ENCODE measurements at places on chromosomes 5 and 9.

- DNase-seq = no peak
Measured at GRCh38 chr9:91694081-91694870, 255.8 kb downstream of the ROR2 start.

- DNase-seq = no peak
Measured at GRCh38 chr5:145680767-145681166, 154.4 kb downstream of the PRELID2 start.

DNA sequence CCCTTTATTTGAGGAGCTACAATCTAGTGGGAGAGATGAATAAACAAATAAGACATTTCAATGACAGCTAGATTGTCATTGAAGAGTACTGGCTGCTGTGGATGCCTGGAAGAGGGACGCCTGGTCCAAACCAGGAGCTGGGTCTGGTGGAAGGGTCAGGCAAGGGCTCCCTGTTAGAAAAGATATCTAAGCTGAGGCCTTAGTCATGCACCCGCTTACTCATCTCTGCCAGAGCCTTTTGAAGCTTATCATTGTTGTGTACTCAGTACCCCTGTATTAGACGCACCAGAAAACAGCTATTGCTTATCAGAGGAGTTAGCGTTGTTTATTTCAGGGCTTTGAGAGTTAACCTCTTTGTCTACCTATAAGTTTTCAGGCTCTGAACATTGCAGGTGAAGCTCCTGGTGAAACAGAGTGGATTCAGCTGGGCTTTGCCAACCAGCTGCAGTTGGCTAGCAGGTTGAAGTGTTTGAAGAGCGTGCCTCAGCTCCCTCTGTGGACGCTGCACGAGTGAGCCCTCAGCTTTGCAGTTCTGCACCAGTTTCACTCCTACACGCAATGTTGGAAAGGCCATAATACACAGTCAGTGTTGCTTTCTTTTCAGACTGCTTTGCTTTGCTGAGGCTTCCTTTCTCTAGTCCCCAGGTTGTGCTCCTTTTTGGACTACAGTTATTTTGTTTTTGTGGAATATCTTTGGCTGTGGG is 5.6 kb upstream of the GPR151 start:
- no peak for DNase-seq

DNA sequence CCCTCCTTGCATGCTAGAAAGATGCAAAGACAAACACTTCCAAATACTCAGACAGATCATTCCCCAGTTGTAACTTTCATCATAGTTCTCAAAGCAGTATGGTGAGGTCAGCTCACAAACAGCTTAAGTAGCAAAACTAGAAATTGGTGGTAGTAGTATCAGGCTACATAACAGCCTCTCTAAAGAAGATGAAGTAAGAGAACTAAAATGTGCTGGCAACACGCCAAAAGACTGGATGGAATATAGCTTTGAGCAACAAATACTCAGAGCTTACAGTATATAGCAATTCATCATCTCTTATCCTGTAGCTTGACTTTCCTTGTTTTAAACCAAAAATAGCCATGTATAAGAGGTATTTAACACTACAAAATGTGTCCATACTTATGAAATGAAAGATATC is 7.5 kb downstream of the PFDN1 start:
- no peak for DNase-seq

DNA sequence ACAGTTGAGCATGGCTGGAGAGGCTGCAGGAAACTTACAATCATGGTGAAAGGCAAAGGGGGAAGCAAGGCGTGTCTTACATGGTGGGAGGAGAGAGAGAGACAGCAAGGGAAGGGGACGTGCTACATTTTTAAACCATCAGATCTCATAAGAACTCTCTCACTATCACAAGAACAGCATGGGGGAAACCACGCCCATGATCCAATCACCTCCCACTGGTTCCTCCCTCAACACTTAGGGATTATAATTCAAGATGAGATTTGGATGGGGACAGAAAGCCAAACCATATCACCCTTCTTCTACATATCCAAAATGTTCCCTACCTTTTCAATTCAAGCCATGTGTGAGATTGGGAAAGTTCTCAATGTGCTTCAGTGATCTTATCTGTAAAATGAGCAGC is 22.9 kb upstream of the GLRX start:
- no peak for DNase-seq

DNA sequence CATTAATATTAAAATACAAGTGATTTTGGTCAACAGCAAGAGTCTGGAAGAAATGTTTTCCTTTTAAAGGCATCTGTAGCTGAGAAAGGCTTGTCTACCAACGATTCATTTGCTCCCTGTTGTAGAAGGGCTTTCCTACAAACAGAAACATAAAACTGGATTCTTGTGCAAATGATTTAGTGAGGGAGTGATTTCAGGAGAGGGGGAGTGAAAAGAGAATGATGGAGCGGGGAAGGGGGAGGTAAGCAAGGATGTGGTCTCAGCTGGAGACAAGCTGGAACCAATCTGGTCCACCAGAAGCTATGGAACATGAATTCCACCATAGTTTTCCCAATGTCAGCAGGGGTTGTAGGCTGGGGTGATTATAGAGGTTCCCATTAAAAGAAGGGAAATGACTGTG is 196.3 kb downstream of the FBXO4 start:
- DNase-seq = no peak

GRCh38 chr5:66892716-66893115 is 296.5 kb downstream of the MAST4 start:
- no peak for DNase-seq

DNA sequence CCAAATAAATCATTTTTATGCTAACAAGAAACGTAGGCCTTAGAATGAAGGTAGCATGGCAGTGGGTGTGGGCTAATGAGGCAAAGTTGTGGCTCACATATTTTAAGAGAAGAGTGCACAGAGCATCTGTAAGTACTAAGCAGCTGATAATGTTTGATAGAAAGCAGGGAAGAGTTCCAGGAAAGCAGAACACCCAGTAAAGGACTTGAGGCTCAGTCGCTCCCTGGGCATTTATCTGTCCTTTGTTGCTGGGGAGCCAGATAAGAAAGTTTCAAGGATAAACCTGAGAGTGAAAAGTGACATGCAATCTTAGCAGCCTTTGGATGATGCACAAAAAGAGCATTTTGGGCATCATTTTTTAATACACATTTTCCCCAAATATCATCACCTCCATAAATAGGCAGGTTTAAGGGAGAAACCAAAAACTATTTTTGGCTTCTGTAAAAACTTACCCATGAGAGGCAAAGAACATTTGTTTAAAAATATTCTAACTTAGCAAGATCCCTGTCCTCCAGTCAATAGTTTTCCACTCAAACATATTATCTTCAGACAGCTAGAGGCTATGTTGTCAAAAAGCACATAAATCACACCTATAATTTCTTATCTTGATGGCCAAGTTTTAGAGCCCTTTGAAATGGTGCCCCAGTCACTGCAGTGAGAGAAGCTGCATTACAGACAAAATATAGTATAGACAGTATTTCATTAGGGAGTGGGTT is 3.4 kb downstream of the FREM1 start:
- DNase-seq = no peak

GRCh38 chr5:132962429-132963021 is 909 bp downstream of the AFF4 start:
- DNase-seq = peak; percentile 14

- DNase-seq = no peak
Measured at GRCh38 chr5:153187503-153187902, 303.0 kb upstream of the GRIA1 start.

DNA sequence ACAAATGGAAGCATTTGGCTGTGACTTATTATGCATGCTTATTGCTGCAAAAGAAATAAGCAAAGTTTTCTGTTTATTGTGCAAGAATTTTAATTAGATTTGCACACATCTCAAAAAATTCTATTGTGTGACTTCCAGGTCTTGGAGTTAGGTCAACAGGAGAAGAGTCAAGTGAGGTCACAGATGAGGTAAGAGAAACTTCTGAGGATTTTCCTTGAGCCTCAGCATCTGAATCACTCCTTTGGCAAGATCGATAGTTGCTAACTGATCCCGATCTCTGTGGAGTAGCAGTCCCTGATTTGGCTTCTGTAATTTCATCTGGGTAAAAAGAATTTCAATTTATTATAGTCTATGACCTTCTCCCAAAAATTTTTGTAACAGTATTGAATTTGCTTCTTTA is 6.9 kb upstream of the TTC33 start:
- no peak for DNase-seq

GRCh38 chr9:90086101-90086511 is 481.3 kb downstream of the GADD45G start:
- no peak for DNase-seq

DNA sequence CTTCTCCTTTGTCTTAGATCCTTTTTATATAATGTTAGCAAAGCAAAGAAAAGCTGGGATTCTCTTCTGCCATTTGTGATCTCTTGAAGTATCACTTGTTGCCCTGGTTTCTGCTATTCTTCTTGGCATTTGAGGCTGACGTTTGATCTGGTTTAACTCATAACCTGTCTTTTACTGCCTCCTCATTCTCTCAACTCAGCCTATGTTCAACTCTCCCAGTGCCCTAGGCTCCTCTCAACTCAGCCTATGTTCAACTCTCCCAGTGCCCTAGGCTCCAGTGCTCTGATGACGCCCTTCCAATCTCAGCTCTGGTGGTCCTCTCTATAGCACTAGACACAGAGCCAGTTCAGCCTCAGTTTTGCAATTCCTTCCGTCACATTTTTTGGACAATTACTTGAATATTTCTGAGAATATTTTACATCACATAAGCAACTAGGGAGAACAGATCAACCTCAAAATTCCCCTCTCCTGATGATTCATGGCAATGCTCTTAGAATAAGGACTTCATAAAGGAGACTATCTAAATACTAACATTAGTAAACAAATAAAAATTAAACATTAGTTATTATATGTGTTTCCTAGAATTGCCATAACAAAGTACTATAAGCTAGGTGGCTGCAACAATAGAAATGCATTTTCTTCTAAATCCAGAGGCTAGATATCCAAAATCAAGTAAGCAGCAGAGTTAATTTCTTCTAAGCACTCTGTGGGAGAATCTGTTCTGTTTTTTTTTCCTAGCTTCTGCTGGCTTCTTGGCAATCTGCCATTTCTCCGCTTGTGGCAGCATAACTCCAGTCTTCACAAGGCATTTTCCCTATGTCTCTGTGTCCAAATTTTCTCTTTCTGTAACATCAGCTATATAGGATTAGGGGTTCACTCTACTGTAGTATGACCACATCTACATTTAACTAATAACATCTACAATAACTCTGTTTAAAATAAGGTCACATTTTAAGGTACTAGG is 662.1 kb upstream of the FTMT start:
- DNase-seq = no peak

- no peak for DNase-seq
Measured at GRCh38 chr9:84169240-84169639, 171.3 kb downstream of the SLC28A3 start.

DNA sequence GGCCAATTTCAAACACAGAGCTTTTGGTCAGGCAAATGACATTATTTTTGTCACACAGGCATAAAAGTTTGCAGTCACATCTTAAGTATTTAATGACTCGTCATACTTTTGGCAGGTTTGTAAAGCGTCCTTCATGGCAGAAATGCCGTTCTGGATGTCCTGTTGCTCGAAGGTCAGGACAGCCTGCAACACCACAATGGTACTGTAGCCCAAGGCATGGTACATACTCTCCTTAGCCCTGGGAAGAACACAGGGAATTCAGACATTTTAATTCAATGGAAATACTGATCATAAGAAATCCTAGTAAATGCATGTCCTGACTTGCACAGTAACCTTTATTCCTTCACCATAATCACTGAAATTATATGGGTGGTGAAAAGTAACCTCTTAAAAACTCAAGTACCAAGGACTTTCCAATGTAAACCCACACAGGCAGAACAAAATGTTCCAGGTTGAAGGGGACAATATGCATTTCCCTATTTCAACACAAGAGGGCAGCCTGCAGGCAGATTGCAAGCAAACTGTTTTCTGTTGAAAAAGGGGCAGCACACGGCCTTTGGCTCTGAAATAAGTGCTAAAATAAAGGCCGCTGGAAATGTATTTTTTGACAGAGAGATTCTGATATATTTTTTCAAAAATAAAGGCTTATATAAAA is 95.7 kb downstream of the TTC39B start:
- DNase-seq = peak; percentile 29

- DNase-seq = no peak
Measured at GRCh38 chr5:173318881-173319620, 9.2 kb downstream of the STC2 start.

- DNase-seq = no peak
Measured at GRCh38 chr5:15074651-15075050, 203.1 kb upstream of the ANKH start.

- no peak for DNase-seq
Measured at GRCh38 chr5:124132843-124133242, 613.6 kb downstream of the ZNF608 start.

- no peak for DNase-seq
Measured at GRCh38 chr9:95667789-95668188, 151.0 kb upstream of the PTCH1 start.

DNA sequence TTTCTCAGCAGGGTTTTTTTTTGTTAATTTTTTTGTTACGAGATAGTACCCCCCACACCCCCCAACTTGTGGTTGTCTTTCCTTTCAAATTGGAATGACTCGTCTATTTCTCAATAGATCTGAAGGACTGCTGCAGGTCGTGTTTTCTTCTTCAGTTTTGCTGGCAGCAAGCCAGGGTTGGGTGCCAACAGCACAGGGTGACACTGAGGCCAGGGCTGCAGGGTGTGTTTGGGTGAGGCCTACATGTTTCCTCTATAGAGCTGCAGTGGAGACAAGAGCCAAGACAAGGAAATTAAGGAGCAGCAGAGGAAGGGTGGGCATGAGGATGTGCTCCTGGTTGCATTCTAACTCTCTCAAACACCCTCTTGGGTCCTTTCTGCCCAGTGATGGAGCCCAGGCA is 52.2 kb downstream of the NXNL2 start:
- no peak for DNase-seq

- no peak for DNase-seq
Measured at GRCh38 chr5:169299191-169299662, 1.7 kb downstream of the SLIT3 start.
